ENCODE measurements at places on chromosomes 2 and 18.

GRCh38 chr2:118729760-118730159 lies 117.7 kb downstream of the EN1 start:
- no peak overlapping the region for H3K27ac ChIP-seq
- no peaks in the 10 kb centered on the region for H3K36me3 ChIP-seq
- no peak for DNase-seq
- no peak overlapping the region for H3K4me3 ChIP-seq
- no peaks in the 10 kb centered on the region for H3K27me3 ChIP-seq

- no peak overlapping the region for H3K27ac ChIP-seq
- no peaks in the 10 kb centered on the region for H3K36me3 ChIP-seq
- no peak for DNase-seq
- H3K27me3 ChIP-seq, result no peaks in the 10 kb centered on the region
- no peak overlapping the region for H3K4me3 ChIP-seq
These were observed 214.5 kb downstream of the DSEL start for GRCh38 chr18:67302043-67302442.

DNA sequence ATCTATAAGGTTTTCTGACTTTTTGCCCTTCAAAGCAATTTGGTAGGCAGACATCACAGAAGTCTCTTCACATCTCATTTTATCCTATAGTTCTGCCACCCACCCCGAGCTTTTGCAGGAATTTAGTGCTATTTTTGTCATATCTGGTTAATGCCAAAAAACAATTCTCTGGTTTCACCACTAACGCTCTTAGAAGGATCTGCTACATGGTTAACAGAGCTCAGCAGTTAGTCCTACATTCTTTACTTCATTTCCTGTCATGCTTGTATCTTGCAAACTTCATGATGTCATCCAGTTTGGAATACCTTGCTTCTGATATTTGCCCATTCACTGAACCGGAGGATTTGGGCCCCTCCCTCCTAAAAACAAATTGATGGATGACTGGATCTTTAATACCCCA lies 116.8 kb upstream of the SERPINE2 start:
- no peak overlapping the region for H3K27ac ChIP-seq
- H3K27me3 ChIP-seq, result no peaks in the 10 kb centered on the region

DNA sequence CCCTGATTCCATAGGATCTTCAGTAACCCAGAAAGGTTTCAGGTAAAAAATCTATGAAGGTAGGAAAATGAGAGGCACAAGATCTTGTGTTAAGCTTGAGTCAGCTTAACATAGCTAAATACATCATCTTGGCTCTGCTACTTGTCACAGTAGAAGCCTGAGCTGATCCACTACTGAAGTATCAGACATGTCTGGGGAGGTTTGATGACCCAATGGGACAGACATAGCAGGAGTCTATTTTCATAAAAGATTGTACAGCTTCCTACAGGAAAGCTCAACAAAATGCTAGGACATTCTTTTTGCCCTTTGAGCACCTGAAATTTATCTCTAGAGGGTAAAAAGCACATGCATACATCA lies 84.3 kb upstream of the FSHR start:
- H3K4me1 ChIP-seq, result no peaks in the 10 kb centered on the region
- DNase-seq, result no peak
- H3K4me3 ChIP-seq, result no peak overlapping the region
- no peaks in the 10 kb centered on the region for H3K36me3 ChIP-seq
- H3K27me3 ChIP-seq, result no peaks in the 10 kb centered on the region
